ENCODE measurements at places on chromosomes 5 and 9.

- no peak for DNase-seq
These were observed 5.6 kb downstream of the S1PR3 start for GRCh38 chr9:88996921-88997235.

DNA sequence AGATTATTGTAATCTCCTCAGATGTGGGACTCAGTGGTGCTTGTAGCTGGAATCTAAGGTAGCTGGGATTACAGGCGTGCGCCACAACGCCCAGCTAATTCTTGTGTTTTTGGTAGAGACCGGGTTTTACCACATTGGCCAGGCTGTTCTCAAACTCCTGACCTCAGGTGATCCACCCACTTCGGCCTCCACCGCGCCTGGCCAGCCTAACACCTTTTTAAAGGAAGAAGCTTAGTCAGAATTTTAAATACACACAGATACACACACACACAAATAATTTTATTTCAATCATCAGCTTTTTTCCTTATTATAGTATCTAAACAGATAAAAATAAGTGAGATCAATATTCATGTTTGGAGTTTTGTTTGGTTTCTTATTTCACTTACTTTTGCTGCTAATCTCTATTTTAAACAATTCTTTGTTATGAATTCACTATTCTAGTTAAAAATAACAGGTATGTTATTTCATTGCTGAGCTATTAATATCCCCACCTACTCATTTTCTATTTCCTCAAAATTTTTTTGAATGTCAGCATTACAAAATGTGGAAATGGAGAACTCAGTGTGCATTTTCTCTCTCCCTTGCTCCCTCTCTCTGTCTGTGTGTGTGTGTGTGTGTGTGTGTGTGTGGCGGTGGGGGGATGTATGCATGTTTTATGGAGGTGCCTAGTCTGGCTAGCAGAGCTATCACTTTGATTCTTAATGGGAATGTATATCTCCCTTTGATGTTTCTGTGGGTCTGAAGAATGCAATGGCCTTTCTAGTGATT is 960.6 kb upstream of the DMAC1 start:
- DNase-seq: no peak

GRCh38 chr5:105836887-105837286 is 1833.8 kb downstream of the EFNA5 start:
- DNase-seq: no peak

DNA sequence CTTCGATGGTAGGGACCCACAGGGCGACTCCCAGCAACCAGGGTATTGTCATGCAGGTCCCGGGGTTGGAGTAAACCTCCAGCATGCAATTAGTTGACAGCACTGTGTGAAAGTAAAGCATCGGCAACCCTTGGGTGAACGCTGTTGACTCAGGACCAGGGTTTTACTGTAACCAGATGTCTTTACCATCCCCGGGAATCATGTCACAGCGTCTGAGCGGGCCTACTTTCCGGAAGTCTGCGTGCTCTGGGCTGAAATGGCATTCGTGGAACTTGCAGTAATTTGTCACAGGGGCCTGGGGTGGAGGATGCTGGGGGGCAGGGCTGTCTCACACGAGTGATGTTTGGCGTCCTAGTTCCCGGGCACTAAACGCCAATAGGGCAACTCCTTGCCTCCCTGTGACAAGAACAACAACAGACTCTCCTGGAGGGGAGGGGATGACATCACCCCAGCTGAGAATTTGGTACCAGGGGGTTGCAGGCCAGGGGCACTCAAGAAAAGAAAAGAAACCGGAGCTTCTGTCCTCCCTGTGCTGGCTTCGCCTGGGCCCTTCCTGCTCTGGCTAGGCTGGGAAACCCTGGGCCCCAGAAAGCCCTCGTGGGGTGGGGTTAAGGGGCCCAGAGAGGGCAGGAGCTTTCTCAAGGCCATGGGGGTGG is 10.1 kb upstream of the UBAC1 start:
- no peak for DNase-seq

- no peak for DNase-seq
These were observed 67.4 kb upstream of the CCDC112 start for GRCh38 chr5:115363879-115364278.

GRCh38 chr9:110835859-110836271 is 167.3 kb downstream of the MUSK start:
- DNase-seq: no peak

- no peak for DNase-seq
These were observed 17.6 kb upstream of the SNX2 start for GRCh38 chr5:122757285-122757684.

- no peak for DNase-seq
These were observed 49.7 kb upstream of the FOXB2 start for GRCh38 chr9:76969716-76970115.

GRCh38 chr5:173443971-173444370 is 115.8 kb upstream of the STC2 start:
- DNase-seq: no peak

DNA sequence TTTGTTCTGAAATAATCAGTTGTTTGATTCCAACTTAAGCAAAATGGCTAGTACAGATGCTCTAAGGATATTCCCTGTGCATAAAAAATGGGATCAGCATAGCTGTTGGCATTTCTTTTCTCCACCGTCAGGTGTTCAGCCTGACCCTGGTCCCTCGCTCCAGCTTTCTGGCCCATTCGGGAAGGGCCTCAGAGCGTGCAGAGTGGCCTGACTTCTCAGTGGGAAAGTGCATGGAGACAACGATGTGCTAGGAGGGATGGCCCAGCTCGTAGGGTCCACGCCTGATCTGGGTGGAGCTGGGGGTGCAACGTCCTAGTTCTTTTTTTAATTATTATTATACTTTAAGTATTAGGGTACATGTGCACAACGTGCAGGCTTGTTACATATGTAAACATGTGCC is 319.1 kb upstream of the IRX4 start:
- DNase-seq: no peak

GRCh38 chr5:143261748-143262392 is 141.6 kb downstream of the NR3C1 start:
- peak; percentile 25 for DNase-seq

GRCh38 chr5:103444333-103445038 is 118.1 kb downstream of the NUDT12 start:
- DNase-seq: no peak

- no peak for DNase-seq
These were observed 175.9 kb downstream of the ERCC6L2 start for GRCh38 chr9:96051423-96051822.

GRCh38 chr9:106228861-106229260 is 534.5 kb downstream of the TMEM38B start:
- no peak for DNase-seq

GRCh38 chr5:75279321-75279720 is 42.6 kb upstream of the ANKRD31 start:
- DNase-seq: no peak

- DNase-seq: no peak
These were observed 26.2 kb upstream of the SMU1 start for GRCh38 chr9:33102551-33103210.

GRCh38 chr5:76762484-76762883 is 46.6 kb downstream of the F2R start:
- DNase-seq: no peak

GRCh38 chr5:179679014-179679674 is 1.7 kb downstream of the CBY3 start:
- peak; percentile 80 for DNase-seq

GRCh38 chr5:107604990-107605389 is 65.7 kb downstream of the EFNA5 start:
- no peak for DNase-seq

DNA sequence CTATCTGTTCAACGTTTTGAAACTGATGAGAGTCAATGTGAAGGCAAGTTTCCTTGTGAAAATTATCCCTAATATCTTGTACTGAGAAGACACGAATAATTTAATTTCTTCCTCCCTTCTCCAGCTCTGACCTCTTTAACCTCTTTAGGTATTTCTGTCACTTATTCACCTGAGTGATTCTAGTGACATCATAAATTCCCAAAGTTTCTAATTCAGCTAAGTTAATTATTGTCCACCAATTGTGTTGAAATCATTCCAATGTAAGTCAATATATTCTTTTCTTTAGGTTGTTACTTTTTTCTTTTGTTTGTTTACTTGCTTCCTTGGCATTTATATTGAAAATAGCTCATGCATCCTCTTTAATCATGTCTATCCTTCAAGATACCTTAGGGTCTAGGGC is 143.8 kb downstream of the PAPPA start:
- DNase-seq: no peak

- DNase-seq: no peak
These were observed 1729.2 kb upstream of the WWC1 start for GRCh38 chr5:166562246-166562645.

DNA sequence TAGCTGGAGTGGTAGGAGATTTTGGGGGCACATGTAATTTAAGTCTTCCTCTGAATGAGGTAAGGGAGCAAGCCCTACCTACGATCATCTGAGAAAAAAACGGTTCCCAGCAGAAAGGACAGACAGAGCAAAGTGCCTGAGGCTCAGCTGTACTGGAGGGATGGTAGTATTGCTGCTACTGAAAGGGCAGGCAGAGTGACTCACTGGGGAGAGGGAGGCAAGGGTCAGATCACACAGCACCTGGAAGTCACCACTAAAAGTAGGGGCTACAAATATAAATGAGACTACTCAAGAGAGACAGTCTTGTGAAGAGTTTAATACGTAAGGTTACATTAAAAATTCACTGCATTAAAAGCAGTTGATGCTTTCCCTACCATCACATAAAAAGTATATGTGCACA is 75.9 kb downstream of the NFIB start:
- DNase-seq: no peak

- no peak for DNase-seq
These were observed 10.1 kb upstream of the MOB3B start for GRCh38 chr9:27539479-27540441.

GRCh38 chr9:35464141-35465025 is 25.5 kb upstream of the RUSC2 start:
- DNase-seq: no peak

DNA sequence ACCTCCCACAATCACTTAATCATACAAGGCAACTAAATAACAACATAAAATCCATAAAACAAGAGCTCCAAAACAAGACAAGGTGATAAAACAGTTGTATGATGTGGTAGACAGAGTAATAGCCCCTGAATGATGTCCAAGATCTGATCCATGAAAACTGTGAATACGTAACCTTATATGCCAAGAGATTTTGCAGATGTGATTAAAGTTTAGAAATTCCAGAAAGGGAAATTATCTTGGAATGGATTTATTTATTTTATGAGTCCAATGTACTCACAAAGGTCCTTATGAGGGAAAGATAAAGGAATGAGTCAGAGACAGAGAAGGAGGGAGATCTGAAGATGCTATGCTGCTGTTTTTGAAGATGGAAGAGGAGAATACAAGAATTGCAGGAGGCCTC is 1775.7 kb upstream of the C9orf72 start:
- no peak for DNase-seq

GRCh38 chr9:98449871-98450270 is 194.4 kb upstream of the TBC1D2 start:
- DNase-seq: no peak

DNA sequence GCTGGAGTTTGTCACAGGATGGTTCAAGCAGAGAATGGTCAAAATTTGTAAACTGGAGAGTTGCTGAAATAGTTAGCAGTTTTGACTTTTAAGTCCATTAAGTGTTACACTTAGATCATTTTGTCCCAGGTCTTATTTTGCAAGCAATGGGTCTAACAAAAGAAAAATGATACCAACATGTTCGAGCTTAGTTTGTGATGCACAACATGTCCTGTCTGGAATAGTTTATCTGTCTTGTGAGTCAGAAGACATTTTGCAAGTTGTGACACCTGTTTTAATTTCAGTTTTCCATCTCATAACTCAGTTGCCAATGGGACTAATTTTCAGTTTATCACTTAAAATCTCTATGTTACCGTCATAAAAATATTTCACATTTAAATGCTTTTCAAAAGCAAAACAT is 929.8 kb downstream of the CDH18 start:
- no peak for DNase-seq

GRCh38 chr5:145470396-145470979 is 364.7 kb downstream of the PRELID2 start:
- no peak for DNase-seq

DNA sequence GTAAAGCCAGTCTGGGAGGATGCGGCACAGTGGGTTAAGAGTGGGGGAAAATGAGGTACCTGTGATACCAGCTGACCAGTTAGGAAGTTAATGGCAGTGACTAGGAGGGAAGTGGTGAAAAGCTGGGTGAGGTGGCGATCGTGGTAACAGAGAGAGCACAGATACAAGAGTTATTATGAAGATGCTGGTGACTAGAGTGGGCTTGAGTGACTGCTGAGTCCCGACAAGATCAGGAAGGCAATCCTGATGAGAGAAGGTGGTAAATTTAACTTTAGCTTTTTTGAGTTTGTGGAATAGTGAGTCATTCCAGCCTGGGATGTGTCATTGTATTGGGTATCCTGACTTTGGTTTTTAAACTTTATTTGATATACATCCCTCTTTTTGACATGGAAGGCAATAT is 38.8 kb downstream of the CMYA5 start:
- no peak for DNase-seq

- DNase-seq: no peak
These were observed 196.4 kb downstream of the RFX3 start for GRCh38 chr9:3329361-3329760.

GRCh38 chr5:59921816-59922215 is 28.3 kb upstream of the PDE4D start:
- DNase-seq: no peak

- DNase-seq: no peak
These were observed 568.8 kb downstream of the TLR4 start for GRCh38 chr9:118273048-118273447.

DNA sequence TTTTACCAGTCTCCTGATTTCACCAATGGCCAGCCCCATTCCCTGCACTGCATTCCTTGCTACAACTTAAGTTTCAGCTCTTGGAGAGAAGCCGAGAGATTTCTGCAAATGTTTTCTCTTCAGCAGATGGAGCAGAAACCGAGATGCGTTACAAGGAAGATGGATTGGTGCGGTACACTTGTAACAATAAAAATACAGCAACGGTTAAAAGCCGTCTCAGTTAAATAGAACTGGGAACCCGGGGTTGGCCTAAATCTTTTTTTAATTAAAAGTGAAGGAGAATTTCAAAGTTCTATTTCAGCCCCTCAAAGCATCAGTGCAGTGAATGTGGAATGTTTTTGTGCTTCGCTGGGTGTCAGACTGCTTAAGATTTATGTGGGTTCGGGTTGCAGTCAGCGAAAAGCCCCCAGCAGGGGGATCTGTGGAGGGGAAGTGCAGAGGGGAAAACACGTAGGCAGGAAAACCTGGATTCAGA is 19.8 kb downstream of the BRINP1 start:
- DNase-seq: no peak

DNA sequence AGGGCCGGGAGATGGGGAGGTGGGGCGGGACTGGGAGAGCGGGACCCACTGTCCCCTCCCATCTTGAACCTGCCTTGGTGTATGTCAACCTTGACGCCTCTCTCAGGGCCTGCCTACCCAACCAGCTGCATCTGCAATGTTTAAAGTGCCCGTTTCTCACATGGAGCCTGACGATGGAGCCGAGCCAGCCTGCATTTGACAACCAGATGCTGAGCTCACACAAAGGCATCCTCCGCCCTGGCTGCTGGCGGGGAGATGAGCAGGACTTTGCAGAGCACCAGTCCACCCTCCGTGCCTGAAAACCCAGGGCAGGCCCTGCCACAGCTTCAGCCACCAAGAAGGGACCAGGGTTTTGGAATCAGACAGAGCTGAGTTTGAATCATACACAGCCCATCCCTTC is 141.1 kb upstream of the SMIM23 start:
- no peak for DNase-seq
